ENCODE measurements at places on chromosomes 2 and 18.

- no peak for DNase-seq
These were observed 47.5 kb downstream of the TWIST2 start for GRCh38 chr2:238895361-238895882.

DNA sequence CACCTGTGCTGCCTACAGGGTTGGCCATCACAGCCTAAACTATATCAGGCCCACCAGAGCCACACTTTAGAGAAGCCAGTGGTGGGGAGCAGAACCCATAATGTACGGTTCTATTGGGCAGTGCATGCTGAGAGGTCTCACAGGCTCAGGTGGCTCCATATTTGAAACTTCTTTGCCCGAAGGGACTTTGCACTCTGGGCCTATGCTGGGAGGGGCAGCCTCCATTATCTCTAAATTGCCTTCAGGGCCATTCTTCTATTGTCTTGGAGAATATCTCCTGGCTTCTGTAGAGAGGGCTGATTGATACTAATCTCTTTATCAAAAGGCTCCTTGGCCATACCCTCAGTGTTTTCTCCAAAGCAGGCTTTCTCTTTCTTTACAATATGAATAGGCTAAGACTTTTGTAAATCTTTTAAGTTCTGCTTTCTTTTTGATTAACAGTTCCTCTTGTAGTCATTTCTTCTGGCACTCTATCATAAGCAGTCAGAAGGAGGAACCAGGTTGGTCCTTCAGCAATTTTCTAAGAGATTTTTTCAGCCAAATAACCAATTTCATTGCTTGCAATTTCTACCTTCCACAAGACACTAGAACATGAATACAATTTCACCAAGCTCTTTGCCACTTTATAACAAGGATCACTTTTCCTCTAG is 44.5 kb downstream of the RPE start:
- DNase-seq: no peak

- DNase-seq: no peak
These were observed 1061.5 kb downstream of the CNTNAP5 start for GRCh38 chr2:125086313-125087184.

DNA sequence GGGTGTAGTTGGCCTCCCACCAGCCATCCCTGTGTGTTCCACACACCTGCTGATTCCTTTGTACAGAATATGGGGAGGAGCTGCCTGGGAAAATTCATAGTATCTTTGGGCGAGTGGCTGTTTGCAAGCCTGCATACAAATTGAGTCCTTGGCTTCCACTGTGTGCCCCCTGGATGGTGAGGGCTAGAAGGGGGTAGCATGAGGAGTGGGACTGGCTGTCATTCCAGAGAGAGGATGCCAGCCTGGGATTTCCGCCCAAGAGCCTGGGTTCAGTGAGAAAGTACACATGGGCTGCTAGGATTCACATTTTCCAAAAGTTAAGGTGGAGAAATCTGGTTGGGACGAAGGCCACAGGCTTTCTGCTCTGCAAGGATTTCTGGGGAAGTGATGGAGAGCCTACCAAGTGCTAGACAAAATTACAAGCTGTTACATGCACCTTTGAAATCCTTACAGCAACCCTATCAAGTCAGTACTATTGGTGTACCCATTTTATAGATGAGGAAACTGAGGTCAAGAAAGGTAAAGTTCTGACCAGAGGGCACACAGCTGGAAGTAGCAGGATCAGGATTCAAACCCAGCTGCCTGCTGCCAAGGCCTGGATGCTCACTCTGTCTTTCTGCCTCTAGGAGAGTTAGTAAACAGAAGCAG is 606 bp upstream of the TOGARAM2 start:
- no peak for DNase-seq

DNA sequence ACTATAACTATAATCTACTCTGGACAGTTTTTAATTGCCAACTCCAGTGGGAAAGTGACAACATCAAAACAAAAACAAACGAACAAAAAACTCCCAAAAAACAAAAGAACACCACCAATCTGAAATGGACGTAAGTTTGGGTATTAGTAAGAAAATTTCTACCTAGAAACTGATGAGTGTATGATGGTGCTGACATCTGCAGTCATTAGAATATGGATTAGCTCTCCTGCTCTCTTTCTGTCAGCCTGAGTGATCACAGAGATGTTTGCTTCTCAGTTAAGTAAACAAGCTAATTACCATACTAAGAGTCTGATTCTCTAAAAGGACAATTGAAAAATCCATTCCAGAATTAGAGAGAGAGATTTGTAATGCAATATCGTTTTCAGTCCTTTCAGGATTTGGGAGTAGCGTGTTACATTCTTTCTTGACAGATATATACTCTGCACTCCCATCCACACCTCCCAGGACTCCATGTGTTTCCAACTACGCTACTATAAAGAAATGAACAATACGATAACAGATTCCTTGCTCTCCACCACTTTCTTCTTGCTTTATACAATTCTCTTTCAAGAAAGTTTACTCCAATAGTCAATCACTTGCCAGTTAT is 1347.4 kb upstream of the PIK3C3 start:
- DNase-seq: no peak

DNA sequence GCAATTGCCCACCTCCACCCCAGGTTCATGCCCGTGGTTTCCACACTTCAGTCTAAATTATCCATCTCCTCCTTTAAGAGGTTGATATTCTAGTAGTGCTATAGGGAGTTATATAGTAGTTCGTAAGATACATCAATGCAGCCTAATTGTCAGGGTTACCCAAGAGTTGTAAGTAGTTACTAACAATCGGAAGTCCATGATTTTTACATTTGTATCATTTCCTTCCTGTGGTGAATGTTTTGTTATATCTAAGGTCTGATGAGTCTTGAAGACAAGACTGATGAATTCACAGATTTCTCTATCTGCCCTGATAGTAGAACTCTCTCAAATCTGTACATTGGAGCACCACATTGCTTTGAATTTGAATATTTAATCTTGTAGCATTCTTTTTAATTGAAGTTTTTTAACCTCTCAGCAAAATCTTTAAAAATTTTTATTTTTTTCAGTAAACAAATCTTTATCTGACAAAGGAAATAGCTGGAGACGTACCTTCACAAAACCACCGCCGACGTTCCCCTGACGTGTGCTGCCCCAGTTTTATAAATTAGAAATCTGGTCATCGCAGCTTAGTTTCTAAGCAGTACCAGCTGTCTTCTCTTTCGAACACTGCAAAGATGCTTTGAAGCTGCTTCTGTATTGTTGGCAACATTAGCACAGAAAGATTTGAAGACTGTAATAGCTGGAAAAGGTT is 264.5 kb downstream of the SOCS6 start:
- DNase-seq: no peak
